ENCODE measurements at places on chromosomes 16 and 17.

GRCh38 chr17:7147772-7148171 lies 31.4 kb downstream of the ASGR1 start:
- DNase-seq = no peak

DNA sequence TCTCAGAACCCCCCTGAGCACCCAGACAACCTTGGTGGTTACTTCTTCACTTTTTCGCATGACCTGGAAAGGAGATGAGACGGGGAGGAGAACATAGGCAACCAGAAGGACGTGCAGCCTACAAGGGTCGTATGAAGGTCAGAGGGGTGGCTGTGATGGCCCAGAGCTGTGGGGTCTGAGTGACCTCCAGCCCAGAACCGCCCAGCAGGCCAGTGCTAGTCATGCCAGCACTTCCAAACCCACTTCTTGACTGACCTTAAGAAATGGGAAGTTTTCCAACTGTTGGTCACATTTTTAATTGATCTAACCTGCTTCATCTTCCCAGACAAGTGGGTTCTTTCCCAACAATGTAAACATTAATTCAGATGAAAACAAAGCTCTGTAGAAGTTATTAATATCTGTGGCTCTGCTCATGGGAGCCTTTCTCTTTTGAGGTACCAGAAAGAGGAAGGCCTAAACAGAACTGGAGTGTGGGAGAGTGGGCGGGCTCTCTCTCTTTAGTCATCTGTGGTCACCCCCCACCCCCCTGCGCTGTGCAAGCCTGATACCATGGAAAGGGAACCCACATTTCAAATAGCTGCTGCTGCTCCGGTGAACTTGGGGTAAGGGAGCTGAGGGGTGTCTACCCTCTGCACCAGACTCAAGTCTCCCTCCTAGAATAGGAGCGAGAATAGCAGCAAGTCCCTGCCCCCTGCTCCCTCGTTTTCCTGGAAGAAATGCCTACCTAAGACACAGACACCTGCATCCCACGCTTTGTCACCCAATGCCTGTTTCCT lies 101.6 kb downstream of the RAB11FIP4 start:
- DNase-seq = no peak

DNA sequence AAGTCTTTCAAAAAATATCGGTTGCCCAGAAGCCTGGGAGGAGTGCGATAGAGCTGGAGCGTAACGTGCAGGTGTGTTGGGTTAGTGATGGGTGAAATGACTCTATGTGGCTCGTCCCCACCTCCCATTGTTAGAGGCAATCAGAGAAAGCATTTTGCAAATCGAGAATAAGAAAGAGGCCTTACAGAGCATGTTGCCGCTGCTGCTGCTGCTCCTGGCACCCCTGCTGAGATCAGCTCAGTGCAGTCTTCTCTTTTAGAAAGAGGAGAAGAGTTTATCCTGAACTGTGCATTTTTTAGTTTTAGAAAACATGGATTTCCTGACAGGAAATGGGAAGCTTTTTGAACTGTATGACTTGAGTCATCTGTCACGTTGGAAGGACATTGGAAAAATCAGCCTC lies 774.5 kb upstream of the RBFOX1 start:
- no peak for DNase-seq

GRCh38 chr17:2421315-2422147 lies 20.7 kb upstream of the MNT start:
- DNase-seq = peak; percentile 67

GRCh38 chr17:20156196-20157000 lies 147.2 kb downstream of the SPECC1 start:
- DNase-seq = peak; percentile 15

GRCh38 chr16:324451-325334 lies 27.8 kb downstream of the AXIN1 start:
- DNase-seq = peak; percentile 47

All from thyroid gland (tissue), 4 donors.